ENCODE measurements at places on chromosomes 6 and 20. TPM values are rescaled to one million over a fixed set of nuclear protein-coding genes. Genes with fewer than 3 reads are reported as not detected.

Gene OGFR
- total RNA-seq = 51.5 TPM

Gene SNAP25
- total RNA-seq = not detected

Gene TMEM217
- 1.6 TPM for total RNA-seq

Gene HLA-DOB
- total RNA-seq = 6.6 TPM

Gene ATAT1
- total RNA-seq = 0.94 TPM

Gene CD109
- 3.0 TPM for total RNA-seq

Gene TAP2
- total RNA-seq = 45.0 TPM

Gene KHDC1L
- total RNA-seq = not detected

Gene MATN4
- total RNA-seq = not detected

Gene TUBB2B
- 0.84 TPM for total RNA-seq

Gene SLC17A1
- total RNA-seq = not detected

Gene TMEM200A
- 0.63 TPM for total RNA-seq

Gene APMAP
- total RNA-seq = 34.2 TPM

Gene INSM1
- not detected for total RNA-seq

Gene XPO5
- total RNA-seq = 17.3 TPM

Gene MCHR2
- not detected for total RNA-seq

Gene PBOV1
- total RNA-seq = not detected

Gene RNF182
- total RNA-seq = not detected

Gene TRIM31
- 0.10 TPM for total RNA-seq

Gene TTLL9
- total RNA-seq = not detected

Gene CBFA2T2
- total RNA-seq = 8.9 TPM

Gene PRSS16
- 0.42 TPM for total RNA-seq

Gene KIF25
- not detected for total RNA-seq

All from mononuclear cell (primary cell).